ENCODE measurements at places on chromosomes 16 and 17.

DNA sequence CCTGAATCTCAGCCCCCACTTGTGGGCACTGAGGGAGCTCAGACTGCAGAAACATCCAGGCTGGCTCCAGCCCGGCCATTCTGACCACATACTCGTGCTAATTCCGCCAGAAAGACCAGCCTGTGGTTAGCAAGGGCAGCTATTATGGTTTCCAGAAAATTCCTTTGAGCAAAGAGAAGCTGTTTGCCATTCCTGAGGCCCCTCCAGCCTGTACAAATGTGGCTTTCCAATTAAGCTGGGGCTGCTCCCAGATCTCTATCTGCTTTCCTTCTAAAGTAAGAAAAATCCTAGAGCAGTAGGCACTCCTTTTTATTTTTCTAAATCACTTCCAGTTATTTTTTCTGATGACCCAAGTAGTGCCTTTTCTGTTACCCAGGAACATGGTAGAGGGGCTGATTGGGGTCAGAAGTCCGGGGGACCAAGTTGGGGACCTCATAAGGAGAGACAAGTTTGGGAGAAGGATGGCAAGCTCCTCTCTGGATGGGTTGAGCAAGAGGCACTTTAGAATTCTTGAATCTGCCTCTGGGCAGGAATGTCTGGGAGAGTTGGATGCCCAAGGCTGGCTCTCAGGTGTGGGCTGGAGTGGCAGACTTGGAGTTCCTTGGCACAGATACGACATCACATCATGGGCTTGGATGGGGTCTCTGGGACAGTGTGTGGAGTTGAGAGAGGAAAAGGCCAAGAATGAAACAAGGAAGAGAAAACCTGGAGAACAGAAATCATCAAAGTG lies 83.3 kb upstream of the TNRC6C start:
- no peak for DNase-seq

DNA sequence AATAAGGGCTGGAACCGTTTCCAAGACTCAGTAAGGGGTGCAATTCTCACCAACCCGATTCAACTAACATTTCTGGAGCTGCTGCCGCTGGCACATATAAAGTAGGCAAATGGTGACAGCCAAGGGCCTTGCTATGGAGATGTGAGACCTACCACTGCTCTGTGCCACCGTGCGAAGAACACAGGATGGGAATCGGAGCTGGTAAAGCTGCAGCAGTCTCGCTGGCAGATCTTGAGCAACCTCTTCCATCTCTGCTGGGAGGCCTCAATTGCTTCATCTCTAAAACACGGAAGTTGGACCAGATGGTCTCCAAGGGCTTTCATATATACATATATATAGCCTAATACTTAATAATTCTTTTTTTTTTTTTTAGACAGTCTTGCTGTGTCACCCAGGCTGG lies 128.9 kb upstream of the RCVRN start:
- no peak for DNase-seq

DNA sequence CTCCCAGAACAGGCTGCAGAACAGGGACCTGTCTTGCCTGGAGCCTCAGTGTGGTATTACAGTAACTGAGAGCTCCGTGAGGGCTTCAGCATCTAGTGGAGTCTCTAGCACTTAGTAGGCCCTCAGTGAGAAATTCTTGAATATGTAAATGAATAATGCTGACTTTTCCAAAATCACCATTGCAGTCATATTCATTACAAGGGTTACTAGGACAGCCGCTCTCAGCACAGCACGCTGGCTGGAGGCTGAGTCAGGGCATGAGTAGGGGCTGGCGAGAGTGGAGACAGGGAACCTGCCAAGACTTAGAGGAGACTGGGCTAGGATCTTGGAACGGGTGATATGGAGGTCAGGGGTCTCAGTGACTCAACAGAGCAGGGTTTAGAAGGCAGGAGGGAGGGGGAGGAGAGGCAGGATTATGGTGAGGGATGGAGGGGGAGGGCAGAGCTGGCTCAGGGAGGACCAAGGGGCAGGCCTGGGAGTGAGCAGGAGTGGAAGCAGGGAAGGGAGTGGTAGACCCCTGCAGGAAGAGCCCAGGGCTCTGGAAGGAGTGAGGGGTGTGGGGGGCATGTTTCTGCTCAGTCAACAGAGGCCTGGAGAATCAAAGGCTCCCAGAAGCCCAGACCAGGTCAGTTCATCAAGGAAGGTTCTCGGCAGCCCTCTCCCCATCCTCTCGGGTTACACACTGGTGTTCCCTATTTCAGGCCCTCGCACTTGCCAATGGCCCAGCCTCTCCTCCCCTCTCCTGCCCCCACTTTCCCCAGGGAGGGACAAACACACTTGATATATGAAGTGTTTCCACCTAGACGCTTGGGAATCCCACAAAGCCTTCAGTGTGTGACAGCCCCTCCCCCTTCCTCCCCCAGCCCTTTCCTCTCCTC lies 42.3 kb downstream of the FZD2 start:
- DNase-seq: peak; percentile 26

GRCh38 chr17:33929181-33929724 lies 325.8 kb upstream of the CCL2 start:
- DNase-seq: no peak

GRCh38 chr16:53094013-53094630 lies 39.3 kb downstream of the CHD9 start:
- peak; percentile 78 for DNase-seq

DNA sequence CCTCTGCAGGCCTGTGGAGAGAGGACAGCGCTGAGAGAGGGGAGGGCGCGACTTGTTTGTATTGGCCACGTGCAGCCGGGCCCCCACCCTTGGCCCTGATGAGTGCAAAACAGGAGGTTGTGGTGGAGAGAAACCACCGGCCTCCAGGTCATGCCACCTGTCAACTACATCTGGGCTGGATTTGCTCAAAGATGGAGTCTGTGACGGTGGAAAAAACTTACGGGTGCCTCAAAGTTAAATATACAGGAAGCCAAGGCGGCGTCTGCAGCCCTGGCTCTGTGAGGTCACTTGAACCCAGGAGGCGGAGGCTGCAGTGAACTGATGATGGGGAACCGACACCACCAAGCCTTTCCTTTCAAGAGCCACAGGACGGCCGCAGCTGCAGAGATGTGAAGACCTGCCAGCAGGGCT lies 15.7 kb downstream of the C16orf74 start:
- no peak for DNase-seq

GRCh38 chr17:75814900-75815373 lies 29.3 kb downstream of the UNC13D start:
- DNase-seq: peak; percentile 53

DNA sequence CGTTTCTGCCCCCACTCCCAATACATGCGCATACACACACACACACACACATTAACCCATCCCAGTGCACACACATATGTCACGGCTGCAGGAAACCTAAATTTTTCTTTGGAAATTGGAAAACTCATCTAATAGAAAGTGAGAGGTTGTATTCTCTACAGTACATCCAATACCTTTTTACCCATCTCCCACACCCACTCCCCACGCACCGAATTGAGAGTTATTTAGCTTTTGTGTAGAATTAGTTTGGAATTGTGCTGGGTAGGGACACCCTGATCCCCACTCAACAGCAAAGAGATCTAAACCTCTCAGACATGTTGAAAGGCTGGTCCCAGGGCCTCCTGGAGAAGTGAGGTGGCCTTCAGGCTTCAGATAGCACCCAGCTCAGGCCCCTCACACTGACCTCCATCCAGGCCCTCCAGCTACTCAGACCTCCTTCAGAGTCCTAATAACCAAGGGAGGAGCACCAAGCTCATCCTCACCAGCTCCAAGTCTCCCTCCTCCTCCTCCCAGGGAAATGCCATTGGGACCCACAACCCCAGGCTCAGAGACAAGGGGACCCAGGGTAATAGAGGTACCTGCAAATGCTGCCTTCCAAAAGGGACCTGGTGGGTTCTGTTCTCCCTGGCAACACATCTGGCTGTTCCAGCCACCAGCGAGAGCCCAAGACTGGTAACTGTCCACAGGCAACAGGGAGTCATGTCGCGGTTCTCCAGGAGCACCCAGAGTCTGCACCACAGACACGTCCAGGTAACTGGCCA lies 955 bp downstream of the HOXB13 start:
- no peak for DNase-seq

- no peak for DNase-seq
Measured at GRCh38 chr16:72680732-72681131, 367.2 kb downstream of the ZFHX3 start.

- DNase-seq: no peak
Measured at GRCh38 chr17:71335212-71335611, 785.6 kb upstream of the SOX9 start.

GRCh38 chr17:30513346-30513745 lies 36.1 kb downstream of the GOSR1 start:
- peak; percentile 6 for DNase-seq

GRCh38 chr16:66695935-66696668 lies 441 bp downstream of the CMTM4 start:
- DNase-seq: peak; percentile 10

DNA sequence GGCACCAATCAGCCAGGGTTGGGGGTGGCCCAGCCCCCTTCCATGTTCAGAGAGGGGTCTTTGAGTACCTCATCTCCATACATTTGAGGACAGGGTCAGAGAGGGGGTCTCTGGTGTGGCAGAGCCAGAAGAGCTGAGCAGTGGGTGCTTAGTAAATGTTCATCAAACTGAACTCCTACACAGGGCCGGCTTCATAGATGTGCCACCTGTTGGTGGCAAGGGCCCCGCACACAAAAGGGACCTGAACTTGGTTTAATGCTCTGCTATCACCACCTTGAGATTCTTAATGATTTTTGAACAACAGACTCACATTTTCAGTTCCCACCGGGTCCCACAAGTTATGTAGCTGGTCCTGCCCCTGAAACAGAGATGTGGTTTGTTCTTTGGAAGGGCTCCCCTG lies 9.0 kb upstream of the C1QL1 start:
- no peak for DNase-seq

DNA sequence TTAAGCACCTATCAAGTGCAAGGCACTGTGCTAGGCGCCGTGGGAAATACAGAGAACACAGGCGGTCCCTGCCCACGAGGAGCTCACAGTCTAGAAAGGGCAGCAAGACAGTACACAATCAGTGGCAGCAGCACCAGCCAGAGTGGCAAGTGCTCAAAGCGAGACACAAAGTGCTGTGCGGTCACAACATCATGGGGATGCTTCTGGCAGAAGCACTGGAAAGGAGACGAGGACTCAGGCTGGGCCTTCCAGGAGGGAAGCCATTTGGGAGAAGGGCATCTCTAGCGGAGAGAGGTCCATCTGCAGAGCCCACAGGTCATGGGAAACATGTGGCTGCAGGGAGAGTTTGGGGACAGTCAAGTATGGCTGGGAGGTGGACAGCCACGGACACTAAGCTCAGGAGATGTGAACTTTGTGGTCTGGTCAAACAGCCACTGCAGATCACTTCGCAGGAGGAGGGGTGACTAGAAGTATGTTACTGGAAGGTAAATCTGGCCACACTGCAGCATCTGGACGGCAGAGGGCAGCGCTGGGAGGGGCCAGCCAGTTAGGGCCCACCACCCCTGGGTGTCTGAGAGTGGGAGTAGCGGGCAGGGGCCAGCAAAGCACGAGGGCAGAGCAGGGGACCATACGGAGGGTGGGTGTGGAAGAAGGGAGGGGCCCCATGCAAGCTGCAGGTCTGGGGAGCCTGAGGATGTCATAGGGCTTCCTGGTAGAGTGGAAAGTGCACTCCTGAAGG lies 71.1 kb downstream of the N4BP1 start:
- DNase-seq: no peak

DNA sequence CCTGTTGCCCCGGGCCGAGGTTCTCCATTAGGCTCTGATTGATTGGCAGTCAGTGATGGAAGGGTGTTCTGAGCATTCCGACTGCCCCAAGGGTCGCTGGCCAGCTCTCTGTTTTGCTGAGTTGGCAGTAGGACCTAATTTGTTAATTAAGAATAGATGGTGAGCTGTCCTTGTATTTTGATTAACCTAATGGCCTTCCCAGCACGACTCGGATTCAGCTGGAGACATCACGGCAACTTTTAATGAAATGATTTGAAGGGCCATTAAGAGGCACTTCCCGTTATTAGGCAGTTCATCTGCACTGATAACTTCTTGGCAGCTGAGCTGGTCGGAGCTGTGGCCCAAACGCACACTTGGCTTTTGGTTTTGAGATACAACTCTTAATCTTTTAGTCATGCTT lies 74.2 kb downstream of the HAPSTR1 start:
- no peak for DNase-seq

GRCh38 chr17:79294459-79295071 lies 219.9 kb downstream of the ENGASE start:
- DNase-seq: peak; percentile 22

GRCh38 chr17:180381-181244 lies 837 bp downstream of the DOC2B start:
- DNase-seq: no peak

- DNase-seq: no peak
Measured at GRCh38 chr16:65305266-65305959, 183.6 kb upstream of the CDH11 start.

DNA sequence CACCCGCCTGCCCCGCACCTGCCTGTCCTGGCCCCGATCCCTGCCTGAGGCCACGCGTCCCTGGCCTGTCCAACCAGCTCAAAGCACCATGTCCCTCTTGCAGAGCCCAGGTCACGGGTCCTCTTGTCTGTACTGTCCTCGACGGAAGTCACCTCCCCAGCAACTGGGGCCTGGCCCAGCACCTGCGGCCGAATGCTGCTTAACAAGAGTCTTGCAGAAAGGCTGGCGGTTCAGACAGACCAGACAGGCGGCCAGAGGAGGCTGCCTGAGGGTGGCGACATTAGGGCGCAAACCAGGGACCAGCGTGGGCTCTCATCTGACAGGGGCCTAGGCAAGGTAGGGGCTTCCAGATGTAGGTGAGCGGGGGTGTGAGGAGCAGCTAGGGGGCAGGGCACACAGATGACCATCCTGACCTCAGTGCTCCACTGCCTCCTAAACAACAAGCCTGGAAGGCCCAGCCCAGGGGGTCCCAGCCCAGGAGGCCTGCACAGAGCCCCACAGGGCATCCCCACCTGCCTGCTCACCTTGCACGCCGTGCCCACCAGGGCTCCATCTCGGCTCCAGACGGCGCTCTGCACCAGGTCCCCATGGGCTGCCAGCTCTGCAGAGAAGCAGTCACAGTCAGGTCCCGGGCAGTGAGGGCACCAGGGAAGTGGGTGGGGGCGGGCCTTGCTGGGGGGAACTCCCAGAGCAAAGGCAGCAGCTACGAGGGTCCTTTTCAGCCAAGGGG lies 11.3 kb downstream of the CORO7 start:
- no peak for DNase-seq

DNA sequence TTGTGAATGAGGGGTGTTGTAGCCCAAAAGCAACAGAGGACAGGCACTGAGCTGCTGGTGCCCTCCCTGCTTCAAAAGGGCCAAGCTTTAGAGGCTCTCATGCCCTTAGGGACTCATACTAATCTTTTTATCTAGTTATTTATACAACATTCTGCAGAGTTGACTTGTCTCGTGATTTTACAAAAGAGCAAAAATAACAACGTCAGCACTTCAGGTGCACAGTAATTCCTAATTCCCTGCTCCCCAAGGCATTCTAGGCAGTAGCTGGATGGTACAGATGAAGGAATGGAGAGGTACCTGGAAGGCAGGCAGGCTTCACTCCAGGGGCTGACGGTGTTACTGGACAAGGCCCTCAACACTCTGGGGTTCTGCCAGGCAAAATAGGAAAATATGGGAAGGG lies 406.7 kb upstream of the CCL2 start:
- DNase-seq: no peak

GRCh38 chr17:27563532-27563931 lies 67.5 kb upstream of the LGALS9 start:
- DNase-seq: peak; percentile 77

GRCh38 chr16:57981636-57982035 lies 10.7 kb upstream of the CNGB1 start:
- no peak for DNase-seq

Data from kidney capillary endothelial cell (primary cell).